NCI-H510A treated with DMSO at 0.1 percent for 48 hours (cell line): ENCODE measurements at places on chromosomes 13 and 19.

DNA sequence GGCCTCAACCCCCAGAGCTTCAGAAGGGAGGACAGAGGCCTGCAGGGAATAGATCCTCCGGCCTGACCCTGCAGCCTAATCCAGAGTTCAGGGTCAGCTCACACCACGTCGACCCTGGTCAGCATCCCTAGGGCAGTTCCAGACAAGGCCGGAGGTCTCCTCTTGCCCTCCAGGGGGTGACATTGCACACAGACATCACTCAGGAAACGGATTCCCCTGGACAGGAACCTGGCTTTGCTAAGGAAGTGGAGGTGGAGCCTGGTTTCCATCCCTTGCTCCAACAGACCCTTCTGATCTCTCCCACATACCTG lies 969 bp upstream of the CEACAM5 start:
- DNase-seq = no peak

GRCh38 chr13:65149687-65150086 lies 2080.4 kb downstream of the PCDH9 start:
- DNase-seq = no peak

GRCh38 chr13:64206430-64207225 lies 2791.0 kb upstream of the PCDH20 start:
- no peak for DNase-seq

DNA sequence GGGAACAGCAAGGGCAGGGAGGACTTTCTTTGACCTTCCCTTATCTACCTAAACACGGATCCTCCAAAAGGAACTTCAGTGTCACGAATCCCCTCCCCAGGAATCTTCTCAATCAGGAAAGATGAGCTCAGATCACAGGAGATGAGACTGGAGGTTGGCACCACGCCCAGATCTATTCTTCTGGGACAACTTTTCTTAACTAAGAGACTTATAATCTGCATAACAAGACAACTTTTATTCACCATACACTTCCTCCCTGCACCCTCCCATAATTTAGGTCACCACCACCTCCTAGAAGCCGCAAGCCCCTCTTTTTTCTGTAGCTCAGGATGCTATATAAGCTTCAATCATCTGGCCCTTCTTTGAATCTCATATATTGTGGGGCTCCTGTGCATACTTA lies 19.2 kb upstream of the AKT2 start:
- no peak for DNase-seq

DNA sequence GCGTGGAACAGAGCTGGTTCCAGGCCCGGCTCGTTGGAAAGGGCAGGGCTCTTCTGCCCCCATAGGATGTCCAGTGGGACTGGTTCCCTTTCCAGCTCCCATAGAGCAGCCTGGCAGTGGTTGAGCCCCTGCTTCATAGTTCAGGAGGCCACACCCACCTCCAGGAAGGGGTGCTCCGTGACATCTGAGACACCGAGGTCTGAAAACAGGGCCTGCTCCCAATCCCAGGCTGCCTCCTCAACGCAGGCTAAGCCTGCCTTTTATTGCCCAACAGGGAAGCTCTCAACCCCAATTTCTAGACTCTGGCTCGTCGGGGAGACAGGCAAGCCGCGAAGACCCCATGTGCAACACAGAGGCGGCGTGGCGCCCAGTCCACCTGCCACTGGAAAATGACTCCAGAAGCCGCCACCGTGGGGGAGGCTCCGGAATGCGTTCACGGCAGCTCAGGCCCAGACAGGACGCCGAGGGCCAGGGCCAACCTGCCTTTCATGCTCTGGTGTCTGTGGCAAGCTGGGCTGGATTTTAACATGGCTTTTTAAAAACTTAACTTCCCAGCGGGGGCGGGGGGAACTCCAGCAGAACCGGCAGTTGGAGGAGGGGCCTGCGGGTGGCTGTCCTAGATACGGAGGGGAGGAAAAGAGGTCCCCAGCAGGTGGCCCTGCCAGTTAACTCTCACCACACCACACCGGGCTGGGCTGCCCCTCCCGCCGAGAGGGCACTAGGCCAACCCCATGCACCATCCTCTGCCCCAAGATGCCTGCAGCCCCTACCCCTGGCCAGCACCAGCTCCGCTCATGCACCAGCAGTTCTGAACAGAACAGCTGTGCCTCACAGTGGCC lies 17.9 kb upstream of the TINCR start:
- peak; percentile 87 for DNase-seq

DNA sequence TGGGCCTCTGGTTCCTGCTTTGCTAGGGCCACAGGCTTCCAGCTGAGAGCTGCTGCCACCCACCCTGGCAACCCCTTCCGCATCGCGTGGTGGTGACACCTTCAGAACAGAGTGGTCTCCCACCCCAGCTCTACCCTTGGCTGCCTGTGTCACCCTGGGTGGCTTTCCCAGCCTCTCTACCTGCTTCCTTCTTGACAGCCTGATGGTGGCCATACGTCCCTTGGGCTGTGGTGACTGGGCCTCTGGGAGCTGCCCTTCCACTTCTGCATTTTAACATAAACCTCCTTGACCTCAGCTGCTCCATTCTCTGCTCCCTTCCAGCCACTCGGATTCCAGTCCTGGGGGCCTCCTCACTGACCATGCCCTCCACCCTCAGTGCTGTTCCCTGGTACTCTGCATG lies 17.0 kb downstream of the PAK4 start:
- no peak for DNase-seq

- DNase-seq = no peak
Observed at GRCh38 chr13:46392967-46393366, 5.9 kb upstream of the RUBCNL start.
